T-helper 22 cell (primary cell): ENCODE measurements at places on chromosomes 4 and X.

DNA sequence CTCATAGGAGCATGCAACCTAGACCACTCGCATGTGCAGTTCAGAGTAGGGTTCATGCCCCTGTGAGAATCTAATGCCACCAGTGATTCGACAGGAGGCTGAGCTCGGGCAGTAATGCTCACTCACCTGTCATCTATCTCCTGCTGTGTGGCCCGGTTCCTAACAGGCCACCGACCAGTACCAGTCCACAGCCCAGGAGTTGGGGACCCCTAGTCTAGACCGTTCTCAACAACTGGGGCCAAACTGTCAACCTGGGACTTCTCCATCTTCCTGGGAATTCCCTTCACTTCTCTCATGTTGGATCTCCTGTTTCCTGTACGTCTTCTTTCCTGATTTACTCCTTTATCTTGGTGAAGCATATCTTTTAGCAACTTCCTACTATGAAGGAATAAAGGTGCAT is 79.4 kb upstream of the HELT start:
- no peak for DNase-seq

DNA sequence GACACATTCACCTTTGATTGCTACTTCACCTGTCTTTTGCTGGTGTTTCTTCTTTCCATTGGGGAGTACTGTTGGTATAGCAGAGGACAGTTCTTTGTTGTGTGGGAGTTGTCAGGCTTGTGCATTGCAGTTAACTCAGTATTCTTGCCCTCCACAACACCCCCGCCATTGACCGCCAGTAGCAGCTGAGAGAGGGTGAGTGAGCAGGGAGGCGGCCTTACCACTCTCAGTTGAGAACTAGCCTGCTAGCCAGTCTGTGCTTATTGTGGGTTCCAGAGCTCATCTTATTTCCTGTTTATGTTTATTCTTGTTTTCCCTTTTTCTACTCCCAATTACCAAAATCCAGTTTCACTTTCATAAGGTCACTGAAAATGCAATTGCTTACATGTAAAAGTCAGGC is 52.2 kb downstream of the STIM2 start:
- DNase-seq = no peak

GRCh38 chr4:167721617-167722486 is 370.5 kb upstream of the ANXA10 start:
- DNase-seq = no peak

GRCh38 chrX:40864972-40865371 is 129.6 kb upstream of the MED14 start:
- no peak for DNase-seq

- no peak for DNase-seq
These were observed 1.1 kb downstream of the SLIT2 start for GRCh38 chr4:20252656-20253282.

DNA sequence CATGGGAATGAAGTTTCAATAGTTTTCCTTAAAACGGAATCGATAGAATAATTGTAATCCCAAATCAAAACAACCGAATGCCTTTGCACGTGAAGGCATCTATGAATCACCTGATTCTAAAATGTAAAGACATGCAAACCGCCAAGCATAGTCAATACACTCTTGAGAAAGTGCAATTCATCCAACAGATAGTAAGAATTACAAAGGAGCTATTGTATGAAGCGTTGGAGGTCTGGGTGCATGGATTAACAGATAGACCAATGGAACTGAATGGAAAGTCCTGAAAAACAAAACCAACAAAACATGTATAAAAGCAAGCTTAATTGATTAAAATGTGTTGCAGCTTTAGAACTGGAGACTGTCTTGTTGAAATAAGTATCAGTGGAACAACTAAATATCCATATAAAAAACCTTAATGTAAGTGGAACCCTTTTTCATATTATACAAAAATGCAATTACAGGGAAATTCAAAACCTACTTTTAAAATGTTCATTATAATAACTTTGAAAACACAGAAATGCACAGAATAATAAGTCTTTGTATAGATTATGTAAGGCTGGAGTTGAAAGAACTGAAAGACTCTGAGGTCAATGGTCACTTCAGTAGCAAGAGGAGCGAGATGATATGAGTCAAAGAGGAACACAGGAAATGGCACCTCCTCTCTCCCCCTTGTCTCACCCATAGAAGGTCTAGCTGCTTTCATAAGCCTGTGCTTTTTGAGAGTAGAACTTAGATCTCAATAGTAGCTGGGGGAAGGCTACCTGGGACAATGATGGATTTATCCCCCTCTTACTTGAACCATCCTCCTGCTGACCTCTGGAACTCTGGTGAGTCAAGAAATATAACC is 20.1 kb downstream of the MAGEC2 start:
- DNase-seq = no peak

DNA sequence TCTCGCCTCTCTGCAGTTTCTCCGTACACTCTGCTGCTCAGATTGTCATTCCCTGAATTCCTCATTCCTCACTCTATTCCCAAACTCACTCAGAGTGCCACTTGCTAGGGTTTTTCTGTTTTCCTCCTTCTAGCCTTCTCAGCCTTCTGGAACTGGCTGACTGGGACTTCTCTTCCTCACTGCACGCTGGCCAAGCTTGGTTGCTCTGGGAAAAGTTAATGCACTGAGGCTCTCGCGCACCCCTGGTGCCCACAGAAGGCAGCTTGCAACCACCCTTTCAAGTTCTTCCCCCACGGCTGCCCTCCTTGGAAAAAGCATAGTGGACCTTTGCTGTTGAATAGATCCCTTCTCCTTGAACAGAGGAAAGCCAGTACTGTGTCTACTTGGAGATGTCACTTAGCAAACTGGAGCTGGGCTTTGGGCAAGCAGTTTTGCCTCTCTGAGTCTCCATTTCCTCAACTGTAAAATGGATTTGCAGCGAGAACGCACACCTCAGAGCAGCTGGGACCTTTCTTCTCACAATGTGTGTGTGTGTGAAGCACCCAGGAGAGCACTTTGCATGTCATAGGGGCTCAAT is 6.0 kb upstream of the CCKAR start:
- DNase-seq = no peak

- DNase-seq = no peak
These were observed 895.1 kb downstream of the PCDH18 start for GRCh38 chr4:136637071-136637777.

GRCh38 chr4:104976262-104976661 is 170.4 kb upstream of the TET2 start:
- DNase-seq = no peak

GRCh38 chr4:72473434-72473900 is 95.6 kb downstream of the ADAMTS3 start:
- no peak for DNase-seq
